ENCODE measurements at places on chromosomes 4 and X.
A peak's percentile ranks its signal among the peaks of the same experiment; 100 is the strongest.

- no peak for DNase-seq
These were observed 56.6 kb downstream of the INTS12 start for GRCh38 chr4:105651884-105652283.

DNA sequence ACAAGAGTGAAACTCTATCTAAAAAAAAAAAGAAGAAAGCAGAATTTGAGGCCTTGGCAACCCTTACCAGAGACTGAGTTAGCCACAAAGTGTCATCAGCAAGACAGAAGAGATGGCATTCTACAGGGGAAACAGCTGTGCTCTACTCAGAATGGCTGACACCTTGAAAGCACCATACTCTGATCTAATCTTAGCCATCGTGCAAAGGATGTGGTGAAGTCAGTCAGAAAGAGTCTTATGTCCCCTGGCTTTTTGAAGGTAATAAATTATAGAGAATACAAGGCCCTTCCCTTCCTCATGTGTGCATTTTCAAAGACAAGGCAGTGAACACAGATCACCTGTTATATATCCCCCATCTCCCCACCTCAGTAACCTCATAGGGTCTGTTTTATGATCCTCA is 13.2 kb downstream of the CLNK start:
- DNase-seq, result peak; percentile 68

GRCh38 chr4:174763454-174764104 is 65.5 kb downstream of the GLRA3 start:
- DNase-seq, result no peak

GRCh38 chr4:106854569-106855351 is 181.4 kb downstream of the DKK2 start:
- DNase-seq, result no peak

DNA sequence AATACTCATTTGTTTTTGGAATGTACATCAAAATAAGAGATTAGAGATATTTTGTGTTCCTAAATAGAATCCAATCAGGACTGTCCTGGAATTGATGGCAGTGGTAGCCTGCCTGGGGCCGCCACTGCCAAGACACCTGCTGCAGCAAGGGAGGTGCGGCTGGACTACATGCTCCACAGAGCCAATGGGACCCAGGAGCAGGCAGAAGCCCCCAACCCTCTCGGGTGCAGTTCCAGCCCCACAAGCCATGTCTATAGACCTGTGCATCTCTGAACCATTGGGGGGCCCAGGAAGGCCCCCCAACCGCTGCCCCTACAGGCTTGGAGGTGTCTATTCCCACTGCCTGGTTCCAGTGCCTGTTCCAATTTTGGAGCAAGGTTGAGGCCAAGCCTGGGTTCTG is 1524.3 kb downstream of the PCDH18 start:
- DNase-seq, result no peak

DNA sequence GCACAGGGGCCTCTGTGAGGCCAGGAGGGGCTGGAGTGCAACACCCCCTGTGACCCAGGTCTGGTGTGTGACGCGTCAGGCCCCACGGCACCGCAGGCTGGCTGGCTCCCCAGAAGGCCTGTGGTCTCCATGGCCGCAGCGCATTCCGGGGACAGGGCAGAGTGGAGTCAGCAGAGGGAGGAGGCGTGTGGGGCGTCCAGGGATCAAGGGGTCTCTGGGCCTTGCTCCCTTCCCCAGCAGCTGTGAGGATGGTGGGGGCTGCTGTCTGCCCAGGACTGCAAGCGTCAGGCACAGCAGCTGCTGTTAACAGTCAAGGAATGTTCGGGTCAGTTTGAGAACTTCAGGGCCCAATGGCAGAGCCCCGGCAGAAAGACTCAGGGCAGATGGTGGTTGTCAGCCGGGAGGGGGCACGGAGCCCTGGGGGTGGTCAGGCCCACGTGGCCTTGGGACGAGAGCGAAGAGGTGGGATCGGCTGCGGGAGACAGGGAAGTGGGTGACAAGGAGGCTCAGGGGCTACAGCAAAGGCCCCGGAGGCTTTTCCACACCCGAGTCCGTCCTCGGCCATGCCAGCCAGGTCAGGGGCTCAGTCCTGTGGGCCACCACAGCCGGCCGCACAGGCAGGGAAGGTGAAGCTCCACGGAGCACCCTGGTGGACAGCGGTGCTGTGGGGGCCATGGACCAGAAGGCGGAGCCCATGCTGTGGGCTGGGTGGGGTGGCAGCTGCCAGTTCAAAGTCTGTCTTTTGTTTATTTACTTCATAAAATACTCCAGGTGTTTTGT is 18.3 kb downstream of the PCGF3 start:
- DNase-seq, result no peak
